Stimulated activated CD4-positive, alpha-beta T cell treated with anti-CD3 and anti-CD28 coated beads, Interleukin-2, amount 100 ng/mL, for 24 hours (primary cell): ENCODE measurements at places on chromosomes 6 and 20.

DNA sequence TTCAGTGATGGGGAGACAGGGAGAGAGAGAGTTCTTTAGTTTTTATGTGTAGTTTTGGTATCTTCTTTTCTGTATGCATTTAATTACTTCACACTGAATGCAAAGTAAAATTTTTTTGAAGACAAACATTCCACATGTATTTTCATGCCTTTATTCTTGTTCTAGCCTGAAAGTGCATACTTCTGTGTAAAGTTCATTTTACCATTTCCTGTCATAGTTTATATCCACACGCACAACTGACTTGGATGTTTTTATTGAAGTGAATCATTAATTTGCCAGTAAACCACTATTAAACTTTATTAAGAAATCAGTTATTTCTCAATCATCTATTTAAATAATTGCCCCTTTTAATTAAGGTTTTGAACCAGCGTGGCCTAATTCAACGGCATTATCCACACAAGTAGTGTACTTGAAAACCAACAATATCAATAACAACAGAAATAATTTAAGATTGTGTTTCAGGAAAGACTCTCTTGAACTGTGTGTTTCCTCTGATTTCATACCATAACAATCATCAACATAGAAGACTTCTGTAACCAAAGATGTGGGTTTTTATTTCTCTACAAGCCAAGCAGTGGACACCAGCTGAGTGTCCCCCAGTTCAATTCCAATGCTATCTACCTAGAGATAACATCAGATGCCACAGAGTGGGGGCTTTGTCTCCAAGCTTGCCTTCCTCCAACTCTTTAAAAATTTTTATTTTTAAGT lies 512.7 kb upstream of the JAG1 start:
- DNase-seq: no peak

DNA sequence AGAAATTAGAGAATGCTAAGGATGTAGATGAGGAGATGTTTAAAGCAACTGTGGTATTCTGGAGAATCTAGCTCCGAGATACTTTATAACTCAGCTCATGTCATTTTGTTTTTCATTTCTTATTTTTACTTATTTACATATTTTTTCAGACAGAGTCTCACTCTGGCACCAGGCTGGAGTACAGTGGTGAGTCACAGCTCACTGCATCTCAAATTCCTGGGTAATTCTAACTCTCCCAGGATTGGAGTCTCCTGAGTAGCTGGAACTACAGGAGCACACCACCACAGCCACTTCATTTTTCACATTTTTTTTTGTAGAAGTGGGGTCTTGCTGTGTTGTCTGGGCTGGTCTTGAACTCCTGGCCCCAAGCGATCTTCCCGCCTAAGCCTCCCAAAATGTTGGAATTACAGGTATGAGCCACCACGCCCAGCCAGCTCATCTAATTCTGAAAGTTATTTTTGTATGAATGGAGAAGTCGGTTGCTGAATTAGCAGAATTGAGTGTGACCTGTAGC lies 94.3 kb upstream of the FAM8A1 start:
- DNase-seq: no peak

DNA sequence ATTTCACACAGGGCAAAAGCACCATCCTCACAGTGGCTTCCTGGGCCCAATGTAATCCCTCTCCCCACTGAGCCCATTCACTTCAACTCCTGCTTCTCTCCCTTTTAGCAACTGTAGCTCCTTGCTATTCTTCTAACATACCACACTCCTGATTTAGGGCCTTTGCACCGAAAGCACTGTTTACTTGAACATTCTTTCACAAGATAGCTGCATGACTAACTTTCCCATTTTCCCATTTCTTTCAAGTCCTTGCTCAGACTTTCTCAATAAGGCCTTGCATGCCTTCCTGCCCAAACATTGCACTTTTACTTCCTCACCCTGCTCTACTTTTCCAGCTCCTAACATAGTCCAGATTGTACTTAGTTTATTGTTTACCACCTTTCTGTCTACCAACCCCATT lies 73.0 kb downstream of the SHPRH start:
- no peak for DNase-seq

GRCh38 chr20:50496773-50497385 lies 13.3 kb upstream of the PTPN1 start:
- DNase-seq: no peak

DNA sequence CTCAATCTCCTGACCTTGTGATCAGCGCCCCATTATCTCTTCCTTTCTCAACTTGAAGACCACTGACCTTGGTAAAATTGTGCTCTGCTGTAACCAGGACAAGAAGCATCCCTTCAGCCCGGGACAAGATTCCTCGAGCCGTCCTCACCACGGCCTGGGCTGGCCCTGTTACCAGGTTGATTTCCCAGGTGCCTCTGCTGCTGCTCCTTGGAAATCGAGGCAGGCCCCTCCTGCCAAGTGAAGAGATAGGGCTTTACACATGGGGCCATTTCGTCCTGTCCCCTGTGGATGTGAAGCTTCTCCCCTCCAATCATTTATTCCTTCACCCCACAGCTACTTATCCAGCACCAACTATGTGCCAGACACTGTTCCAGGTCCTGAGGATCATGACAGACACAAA lies 21.5 kb downstream of the RAB44 start:
- no peak for DNase-seq

- no peak for DNase-seq
These were observed 381.5 kb downstream of the TFAP2A start for GRCh38 chr6:10033223-10033829.

DNA sequence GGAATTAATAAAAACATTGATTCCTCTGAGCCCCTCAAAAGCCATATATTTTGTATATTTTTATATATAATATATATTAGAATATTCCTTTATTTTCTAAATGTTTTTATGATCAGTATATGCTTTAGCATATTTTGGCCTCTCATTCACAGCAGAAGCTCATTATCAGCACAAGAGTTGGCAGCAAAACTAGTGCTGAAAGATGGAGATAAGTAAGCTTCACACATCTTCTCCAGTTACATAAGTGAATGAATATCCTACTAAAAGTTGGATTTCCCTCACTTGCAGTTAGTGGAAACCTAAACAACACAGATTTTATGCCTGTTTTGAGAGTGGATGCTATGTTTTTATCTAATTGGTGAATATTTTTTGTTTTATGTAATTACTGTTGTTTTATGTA lies 1303.8 kb upstream of the ADGRB3 start:
- no peak for DNase-seq

DNA sequence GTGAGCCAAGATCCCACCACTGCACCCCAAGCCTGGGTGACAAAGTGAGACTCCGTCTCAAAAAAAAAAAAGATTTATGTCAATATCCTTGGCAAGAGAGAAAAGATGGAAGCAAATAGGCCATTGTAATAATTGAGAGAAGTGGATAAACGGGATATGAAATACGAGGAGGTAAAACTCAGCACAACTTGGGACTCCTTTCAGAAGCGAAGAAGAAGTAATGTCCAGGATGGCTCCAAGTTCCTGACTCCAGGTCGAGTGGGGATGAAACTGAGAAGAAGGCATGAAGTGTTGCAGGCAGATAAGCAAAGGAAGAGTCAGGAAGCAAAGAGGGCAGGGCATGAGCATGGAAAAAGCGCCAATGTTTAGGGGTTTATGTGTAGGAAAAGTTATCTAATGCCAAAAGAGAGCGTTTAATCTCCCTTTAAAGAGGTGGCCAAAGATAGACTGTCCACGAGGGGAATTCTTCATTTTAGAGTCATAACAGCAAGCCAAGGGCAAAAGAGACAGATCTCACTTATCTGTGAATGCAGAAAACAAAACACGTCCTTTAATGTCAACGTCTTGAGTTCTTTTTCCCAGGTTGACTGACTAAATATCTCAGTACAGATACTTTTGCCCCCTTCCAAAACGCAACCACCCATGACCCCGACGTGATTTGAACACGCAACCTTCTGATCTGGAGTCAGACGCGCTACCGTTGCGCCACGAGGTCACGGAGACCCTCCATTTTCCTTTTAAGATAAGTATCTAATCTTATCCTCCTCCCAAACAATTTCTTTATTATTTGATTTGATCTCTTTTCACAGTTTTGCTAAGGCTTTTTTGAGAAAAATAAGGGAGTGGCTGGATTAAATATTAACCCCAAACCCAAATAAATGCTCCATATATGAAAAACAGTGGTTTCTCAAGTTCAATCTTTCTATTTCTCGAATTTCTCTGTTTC lies 46.3 kb upstream of the BTN3A2 start:
- no peak for DNase-seq

GRCh38 chr6:160215232-160215631 lies 43.4 kb downstream of the SLC22A2 start:
- DNase-seq: no peak

DNA sequence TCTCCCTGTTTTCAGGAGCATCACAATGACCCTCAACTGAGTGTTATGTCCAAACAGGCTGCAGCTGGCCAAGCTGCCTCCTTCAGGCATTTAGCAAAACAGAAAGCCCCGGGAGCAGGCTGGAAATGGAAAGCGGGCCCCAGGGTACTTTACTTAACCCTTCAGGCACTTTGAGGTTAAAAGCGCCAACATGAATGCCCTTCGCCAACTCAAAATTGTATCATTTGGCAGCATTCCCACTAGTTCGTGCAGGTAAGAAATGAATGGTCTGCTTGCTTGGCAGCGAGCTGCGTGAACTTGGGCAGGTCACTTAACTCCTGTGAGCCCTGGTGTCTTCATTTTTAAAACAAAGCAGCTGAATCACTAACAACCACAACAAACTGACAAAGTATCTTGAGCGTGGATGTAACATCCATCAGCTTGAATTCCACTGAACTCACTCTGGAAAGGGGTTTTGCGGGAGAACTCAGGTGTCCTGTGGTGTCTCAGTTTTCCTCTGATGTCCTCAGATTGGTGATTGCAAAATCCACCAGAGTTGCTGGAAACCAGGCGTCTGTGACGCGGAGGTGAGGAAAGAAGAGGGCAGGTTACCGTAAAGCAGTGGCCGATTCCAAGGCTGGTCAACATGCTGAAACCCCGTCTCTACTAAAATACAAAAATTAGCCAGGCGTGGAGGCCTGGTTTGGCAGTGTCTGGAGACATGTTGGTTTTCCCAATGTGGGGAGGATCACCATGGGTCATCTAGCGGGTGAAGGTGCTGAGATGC lies 118.8 kb upstream of the ZNF217 start:
- DNase-seq: no peak

DNA sequence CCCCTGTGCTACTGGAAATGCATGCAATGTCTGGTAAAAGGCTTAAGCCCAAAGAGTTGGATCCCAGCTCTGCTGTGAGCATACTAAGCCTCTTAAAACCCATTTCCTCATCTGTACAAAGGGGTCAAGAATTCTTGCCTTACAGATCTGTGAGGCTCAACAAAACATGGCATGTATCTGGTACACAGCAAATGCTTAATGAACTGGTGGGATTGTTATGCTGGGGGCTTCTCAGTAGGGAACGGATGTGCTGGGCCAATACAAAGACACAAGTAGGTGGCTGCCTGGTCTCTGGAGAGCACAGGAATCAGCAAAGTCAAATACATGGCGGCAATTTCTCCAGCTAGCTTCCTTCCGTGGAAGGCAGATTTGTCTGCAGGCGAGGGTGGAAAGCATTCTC lies 62.3 kb downstream of the LAMP5 start:
- DNase-seq: no peak

DNA sequence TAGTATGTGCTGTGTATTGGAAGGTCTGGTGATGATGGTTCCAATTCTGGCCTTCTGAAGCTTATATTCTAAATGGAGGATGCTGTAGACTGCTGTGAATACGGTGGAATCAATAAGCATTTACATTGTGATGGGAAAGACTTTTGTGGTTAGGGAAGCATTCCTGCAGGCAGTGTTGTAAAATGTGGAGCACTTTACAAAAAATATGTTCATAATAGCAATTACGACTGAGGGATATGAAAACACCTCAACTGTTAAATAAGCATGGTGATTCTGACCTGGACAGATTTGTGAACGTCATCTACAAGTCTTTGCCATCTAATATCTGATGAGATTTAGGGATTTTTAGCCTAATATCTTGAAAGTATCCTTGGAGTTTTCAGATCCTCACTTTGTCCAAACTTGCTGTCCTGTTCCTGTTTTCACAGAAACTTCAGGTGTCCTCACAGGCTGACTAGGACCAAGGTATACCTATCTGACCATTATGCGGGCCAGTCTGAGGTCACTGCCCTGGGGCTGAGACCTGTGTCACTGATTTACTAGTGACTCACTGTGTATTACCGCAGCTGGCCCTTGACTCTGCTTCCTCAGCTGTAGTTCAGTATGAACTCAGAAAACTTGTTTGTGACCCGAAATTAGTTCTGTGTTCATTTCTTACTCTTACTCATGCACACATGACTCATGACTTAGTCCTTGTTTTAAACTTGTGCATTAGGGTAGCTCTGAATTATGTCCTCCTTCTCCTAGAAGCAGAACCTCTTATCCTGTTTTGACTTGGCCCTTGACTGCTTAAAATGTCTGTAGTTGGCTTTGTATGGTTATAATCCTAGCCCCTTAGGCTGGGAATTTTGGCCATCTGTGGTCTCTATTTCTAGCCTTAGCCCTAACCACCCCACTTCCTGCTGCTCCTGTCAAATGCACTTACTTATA lies 343.0 kb downstream of the CDKAL1 start:
- no peak for DNase-seq

DNA sequence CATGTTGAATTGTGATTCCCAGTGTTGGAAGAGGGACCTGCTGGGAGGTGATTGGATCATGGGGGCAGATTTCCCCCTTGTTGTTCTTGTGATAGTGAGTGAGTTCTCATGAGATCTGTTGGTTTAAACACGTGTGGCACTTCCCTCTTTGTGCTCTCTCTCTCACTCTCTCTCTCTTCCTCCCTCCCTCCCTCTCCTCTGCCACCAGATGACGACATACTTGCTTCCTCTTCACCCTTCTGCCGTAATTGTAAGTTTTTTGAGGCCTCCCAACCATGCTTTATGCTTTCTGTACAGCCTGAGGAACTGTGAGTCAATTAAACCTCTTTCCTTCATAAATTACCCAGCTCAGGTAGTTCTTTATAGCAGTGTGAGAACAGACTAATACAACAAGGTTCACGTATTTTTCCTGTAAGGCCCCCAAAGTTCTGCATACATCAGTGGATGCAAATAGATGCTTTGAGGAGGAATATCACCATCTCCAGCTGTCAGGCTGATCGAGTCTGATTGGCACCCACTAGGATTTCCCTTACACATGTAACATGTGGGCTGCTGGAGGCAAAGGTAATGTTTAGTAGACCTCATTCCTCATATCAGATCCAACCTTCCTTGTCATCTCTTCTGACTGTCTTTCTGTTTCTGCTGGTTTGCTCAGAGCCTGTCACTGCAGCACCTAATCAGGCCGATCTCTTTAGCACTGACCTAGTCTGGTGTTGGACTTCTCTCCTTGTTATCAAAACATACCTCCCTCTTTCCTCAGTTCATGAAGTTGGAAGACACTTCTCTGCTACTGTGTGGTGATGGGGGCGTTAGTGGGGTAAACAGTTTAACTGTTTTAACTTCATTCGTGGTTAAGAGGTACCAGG lies 54.3 kb upstream of the BACH2 start:
- no peak for DNase-seq
